ENCODE measurements at places on chromosomes 11 and 22.
A peak's percentile ranks its signal among the peaks of the same experiment; 100 is the strongest.

DNA sequence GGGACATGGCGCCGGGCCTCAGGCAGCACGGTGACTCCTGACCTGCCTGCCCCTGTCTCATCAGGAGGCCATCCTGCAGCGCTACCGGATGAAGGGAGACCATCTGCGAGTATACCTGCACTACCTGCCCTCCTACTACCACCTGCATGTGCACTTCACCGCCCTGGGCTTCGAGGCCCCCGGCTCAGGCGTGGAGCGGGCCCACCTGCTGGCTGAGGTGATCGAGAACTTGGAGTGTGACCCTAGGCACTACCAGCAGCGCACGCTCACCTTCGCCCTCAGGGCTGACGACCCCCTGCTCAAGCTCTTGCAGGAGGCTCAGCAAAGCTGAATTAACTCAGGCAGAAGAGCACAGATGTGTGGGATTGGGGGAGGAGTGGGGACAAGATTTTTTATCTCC is 10.2 kb upstream of the ST3GAL4 start:
- DNase-seq = no peak

GRCh38 chr11:5605849-5606248 is 9.4 kb downstream of the TRIM6 start:
- DNase-seq = no peak

GRCh38 chr11:9708544-9708943 is 44.7 kb downstream of the SWAP70 start:
- no peak for DNase-seq

DNA sequence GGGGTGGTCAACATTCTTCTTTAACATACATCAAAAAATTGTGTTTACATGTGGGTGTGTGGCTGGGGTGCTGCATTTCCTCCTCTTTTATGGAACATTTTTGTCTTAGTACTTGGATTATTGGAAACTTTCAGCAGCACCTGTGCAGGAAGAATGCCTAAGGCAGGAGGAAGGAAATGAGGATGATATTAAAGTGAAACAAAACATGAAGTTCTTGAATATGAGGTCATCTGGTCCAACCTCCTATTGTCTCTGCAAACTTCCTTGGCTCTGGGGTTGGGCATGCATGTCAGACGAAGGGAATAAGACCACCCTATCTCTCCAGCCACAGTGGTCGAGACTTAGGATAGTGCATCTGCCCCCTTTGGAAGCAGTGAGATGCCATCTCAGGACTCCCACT is 20.6 kb upstream of the OR9Q1 start:
- DNase-seq = no peak

- DNase-seq = no peak
Measured at GRCh38 chr22:35560366-35560765, 19.7 kb downstream of the RASD2 start.

GRCh38 chr11:35787013-35787504 is 124.5 kb downstream of the TRIM44 start:
- no peak for DNase-seq

DNA sequence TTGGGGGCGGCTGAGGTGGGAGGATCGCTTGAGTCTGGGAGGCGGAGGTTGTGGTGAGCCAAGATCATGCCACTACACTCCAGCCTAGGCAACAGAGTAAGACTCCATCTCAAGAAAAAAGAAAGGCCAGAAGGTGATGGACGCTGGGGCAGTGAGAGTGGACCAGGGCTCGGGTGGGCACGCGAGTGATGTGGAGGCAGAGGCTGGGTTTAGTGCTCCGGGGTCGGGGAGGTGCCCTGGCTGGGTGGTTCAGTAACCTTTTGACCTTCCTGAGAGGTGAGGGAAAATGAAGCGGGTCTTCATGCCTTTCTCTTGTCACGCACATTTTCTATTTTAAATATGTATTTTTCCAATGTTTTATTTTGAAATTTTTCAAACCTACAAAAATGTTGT is 45.1 kb downstream of the ST14 start:
- no peak for DNase-seq

DNA sequence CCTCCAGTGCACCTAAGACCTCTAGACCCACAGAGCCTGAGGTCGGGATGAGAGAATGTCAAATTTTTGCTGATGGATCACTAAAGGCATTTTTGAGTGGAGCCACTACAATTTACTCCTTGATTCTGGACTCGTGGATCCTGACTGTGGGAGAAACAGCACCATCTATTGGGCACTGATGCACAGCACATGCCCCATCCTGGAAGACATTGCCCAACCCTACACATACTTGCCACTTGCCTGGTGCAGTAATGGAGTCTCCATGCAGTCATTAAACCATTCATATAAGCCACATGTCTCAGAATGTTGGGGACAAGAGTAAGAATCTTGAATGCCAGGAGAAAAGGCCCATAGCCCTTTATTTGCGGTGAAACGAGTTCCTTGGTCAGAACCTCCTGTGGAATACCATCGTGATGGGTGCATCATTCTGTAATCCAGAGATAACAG is 103.9 kb downstream of the GGTLC2 start:
- DNase-seq = peak; percentile 54

DNA sequence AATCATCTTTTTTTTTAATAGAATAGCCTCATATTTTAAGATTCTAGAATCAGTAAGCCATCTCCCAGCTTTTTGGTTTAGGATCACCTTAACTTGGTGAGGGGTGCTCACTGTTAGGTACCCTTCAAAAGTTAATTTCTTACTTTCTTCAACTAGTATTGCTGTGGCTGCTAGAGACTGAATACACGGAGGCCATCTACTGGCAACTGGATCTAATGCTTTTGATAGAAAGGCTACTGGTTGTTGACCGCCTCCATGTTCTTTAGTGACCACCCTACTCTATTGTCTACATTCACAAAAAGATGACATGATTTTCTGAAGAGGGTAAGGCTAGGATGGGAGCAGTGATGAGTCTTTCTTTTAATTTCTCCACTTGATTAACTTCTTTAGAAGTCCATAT is 16.7 kb upstream of the ALDH3B2 start:
- DNase-seq = peak; percentile 4

- no peak for DNase-seq
Measured at GRCh38 chr11:12285811-12286222, 91.6 kb upstream of the PARVA start.

Measured in CD4-positive, alpha-beta T cell treated with Interleukin-4 for 4 hours (primary cell).